Left renal cortex interstitium (tissue), 4 donors: ENCODE measurements at places on chromosomes 4 and X.

DNA sequence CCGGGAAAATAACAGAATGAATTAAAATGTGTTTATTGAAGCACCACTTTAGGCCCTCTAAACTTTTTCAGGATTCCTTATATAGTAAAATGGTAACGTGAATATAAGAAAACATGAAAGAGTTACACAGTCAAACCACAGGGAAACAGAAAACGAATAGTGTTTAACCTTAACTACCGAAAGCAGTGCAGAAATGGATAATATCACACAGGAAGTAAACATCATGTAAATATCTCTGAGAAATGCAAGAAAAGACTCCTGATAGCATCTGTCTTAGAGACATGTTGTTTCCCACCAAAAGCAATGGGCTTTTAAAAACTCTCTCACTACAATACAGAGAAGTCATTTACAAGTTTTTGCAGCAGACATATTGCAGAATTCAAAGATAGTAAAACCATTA lies 323.9 kb upstream of the CXXC4 start:
- no peak for DNase-seq

DNA sequence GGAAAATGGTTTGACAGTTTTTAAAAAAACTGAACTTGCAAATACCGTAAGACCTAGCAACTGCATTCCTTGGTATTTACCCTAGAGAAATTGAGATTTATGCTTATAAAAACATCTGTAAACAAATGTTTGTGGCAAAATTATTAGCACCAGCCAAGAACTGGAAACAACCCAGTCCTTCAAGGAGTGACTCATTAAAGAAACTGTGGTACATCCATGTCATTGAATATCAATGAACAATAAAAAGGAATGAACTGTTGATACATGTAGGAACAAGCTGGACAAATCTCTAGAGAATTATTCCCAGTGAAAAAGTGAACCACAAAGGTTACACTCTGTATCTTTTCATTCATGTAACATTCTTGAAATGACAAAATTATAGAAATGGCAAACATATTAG lies 240.2 kb upstream of the ADAMTS3 start:
- no peak for DNase-seq

DNA sequence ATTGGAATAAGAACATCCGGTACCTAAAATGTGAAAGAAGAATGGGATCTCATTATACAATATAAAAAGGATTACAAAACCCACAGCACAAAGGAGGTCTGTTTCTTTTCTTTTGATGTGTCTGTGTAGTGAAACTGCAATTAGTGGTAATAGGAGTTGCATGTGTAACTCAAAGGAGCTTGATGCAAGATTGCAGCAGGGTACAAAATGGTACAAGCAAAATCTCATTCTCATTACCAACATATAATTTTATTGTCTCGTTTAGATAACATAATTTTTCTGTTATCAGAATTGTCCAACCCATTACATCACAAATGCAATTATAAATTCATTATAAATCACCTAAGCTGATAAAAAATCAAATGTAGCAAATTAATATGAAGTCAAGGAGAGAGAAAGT lies 47.1 kb upstream of the CCSER1 start:
- DNase-seq = no peak

- no peak for DNase-seq
Measured at GRCh38 chrX:97547877-97548578, 664.3 kb downstream of the RPA4 start.

DNA sequence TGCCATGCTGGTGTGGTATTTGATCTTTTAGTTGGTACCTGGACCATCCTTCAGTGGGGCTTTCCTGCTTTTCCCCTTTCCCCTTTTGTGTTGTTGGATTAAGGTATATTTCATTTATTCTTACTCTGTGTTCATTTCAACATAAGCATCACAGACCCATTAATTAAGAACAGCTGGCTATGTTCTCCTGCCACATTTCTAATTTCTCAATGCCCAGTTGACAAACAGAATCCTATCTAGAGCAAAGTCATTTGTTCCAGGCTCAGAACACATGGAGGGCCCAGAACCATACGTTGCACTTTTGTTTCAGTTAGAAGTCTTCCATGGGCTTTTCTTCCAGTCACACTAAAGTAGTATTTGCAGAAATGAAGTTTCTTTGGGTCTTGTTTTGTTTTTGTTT lies 46.1 kb upstream of the EOLA2 start:
- DNase-seq = no peak

- no peak for DNase-seq
Measured at GRCh38 chr4:94442251-94442650, 9.5 kb upstream of the PDLIM5 start.

DNA sequence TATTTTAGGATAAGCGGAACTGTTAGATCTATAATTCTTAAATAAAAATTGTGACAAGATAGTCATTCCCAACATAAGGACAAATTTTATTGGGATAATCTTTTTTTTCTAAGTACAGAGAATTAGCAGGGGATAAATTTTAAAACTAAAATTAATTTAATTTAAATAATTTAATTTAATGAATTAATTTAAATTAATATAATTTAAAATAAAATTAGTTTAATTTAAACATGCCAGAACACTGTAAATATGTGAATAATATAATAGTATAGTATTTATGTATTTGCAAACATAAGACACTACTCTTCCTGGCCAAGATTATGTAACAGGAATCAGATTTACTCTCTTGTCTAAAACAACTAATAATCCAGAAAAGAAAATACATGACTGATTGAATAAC lies 1055.9 kb downstream of the PDHA2 start:
- DNase-seq = no peak

DNA sequence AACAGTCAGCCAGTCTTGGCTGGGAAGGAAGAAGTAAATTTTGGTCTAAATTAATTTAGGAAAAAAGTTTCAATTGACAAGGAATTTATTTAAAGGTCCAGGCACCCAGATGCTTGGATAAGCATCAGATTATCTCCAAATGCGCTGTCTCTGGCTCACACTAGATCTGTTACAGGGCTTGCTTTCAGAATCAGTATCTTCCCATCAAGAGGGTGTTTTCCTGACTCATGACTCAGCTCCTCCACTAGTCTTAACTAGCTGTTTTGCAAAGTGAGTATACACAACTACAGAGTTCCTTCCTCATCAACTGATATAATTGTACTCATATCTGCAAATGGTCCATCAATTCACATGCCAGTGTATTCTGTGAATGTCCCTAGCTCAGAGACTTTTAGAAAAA lies 482.1 kb upstream of the CPEB2 start:
- no peak for DNase-seq

GRCh38 chr4:41146716-41147506 lies 67.4 kb downstream of the APBB2 start:
- DNase-seq = no peak

- no peak for DNase-seq
Measured at GRCh38 chr4:127352220-127353113, 280.3 kb upstream of the INTU start.

DNA sequence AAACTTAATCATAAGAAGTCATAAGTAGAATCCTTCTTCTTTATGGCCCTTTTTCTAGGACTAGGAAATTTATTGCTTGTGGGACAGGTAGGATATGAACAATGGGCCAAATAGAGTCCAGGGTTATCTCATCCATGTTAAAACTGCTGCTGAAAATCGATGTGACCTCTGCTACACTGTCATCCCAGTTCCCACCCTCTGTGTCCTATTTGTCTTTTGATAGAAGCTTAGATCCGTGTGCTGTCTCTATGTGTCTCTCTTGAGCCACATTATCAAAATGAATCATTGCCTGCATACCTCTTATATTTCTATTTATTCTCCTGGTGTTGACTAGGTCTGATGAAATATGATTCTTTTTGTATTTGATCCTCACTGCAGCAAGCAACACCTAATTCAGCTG lies 661.4 kb downstream of the DACH2 start:
- no peak for DNase-seq

DNA sequence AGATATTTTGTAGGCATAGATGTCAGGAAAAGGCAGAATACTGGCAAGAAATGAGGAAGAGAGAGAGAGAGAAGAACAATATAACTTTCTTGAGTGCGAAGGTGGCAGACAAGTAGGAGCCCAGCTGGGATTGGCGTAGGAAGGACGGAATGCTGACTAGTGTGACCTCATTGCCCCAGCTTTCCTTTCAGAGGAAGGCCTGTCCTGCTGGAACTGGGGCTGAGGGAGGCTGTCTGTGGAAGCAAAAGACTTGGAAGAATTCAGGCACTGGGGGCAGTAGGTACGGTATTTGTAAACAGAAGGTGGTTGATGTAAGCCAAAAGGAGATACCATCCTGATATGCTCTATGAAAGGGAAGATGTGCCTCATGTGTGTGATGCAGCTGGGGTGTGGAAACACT lies 818.4 kb downstream of the ADGRL3 start:
- DNase-seq = no peak

- no peak for DNase-seq
Measured at GRCh38 chr4:93217431-93217830, 611.1 kb upstream of the ATOH1 start.

- DNase-seq = no peak
Measured at GRCh38 chr4:150314031-150314430, 235.8 kb downstream of the DCLK2 start.

GRCh38 chr4:39178706-39179105 lies 3.6 kb upstream of the WDR19 start:
- DNase-seq = no peak

DNA sequence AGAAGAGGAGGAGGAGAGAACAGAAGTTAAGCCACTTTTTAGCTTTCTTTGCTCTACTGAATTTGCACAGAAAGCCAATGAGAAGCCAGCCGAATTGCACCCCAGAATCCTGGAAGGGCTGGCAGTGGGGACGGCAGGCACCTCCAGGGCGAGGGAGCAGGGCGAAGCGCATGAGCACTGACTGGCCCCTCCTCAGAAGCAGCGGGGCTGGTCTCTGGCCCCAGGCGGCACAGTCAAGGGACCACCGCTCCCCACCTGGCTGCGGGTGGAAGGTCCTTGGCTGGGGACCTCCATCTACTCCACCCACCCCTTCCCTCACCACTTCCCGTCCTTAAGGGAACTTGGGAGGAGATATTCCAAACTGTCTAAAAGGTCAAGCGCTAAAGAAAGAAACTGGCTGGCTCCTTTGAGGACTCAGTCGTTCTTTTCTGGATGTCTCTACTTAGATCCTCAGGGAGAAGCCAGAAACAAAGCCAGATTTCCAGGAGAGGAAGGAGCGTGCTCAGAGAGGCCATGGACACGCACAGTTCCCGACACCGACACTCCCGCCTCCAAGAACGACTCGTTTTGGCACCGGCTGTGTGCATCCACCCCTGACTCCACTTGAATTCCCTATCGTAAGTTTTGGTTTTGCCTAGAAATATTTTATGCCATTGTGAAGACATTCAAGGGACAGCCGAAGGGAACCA lies 59.5 kb upstream of the CRMP1 start:
- no peak for DNase-seq

DNA sequence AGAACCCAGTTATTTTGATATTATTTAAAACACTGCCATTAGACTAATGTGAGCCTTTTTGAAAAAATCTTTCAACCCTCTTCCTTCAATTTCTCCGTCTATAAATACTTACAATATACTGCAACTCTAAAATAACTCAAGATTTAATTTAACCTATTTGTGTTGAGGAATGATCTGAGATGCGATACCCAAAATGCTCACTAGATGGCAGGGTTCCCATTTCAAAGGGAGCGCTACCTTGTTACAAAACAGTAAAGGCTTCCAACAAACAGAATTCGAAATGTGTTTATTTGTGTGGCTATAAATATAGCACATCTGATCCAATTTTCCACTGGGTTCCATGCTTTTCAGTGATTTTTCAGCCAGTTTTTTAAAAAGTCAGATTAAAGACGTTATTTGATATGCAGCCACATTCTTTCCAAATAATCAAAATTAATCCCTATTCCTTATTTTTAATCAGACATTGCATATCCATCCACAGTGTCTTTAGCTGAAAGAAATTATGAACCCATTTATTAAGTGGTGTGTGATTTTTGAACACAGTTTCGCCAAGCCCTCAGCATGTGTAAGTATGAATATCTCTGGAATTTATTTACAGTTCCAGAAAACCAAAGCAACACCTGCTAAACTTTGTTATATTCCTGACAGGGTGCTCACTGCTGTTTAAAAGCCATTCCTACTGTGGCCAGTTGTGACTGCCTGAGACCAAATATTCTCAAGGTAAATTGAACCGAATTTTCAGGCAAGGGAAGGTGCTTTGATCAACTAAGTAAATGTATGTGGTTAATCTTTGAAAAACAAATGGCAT lies 668.0 kb upstream of the LCORL start:
- peak; percentile 74 for DNase-seq

DNA sequence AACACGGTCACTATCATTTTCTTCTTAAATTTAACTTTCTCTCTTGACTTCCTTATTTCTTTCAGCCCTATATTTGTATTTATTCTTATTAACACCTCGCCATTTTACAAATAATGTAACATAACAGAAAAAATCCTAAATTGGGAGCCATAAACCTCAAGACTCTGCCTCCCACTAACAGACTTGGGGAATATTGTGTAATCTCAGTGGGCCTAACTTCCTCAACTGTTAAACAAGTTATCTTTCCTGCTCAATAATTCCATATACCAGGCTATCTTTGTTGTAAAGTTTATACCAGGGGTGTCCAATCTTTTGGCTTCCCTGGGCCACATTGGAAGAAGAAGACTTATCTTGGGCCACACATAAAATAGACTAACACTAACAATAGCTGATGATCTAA lies 26.2 kb downstream of the PRSS12 start:
- DNase-seq = no peak

GRCh38 chr4:11635342-11635741 lies 206.6 kb upstream of the HS3ST1 start:
- no peak for DNase-seq

DNA sequence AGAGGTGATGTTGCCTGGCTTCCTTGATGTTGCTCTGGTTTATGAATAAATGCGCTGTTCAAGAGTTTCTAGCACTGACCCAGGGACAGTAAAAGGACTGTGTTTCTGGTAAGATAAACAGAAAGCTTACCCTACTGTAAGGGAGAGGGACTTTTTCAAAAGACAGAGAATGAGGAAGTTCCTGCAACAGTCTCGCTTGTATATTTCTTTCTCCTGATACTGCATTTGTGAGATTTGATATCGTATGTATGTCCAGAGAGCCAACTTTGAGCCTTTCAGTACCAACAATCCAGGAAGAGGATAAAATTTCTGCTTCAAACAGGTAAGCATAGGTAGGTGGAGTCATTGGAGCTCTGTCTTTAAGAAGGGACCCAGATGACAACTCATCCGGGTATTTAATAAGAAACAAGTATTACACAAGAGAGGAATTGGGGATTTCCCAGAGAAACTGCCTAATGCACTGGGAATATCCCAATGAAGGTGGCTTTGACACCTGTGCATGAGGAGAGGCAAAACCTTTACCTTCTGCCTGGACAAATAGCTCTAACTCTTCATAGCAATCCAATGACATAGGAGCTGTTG lies 773 bp downstream of the DAPP1 start:
- DNase-seq = no peak

GRCh38 chr4:168847771-168848502 lies 162.1 kb downstream of the CBR4 start:
- DNase-seq = no peak

DNA sequence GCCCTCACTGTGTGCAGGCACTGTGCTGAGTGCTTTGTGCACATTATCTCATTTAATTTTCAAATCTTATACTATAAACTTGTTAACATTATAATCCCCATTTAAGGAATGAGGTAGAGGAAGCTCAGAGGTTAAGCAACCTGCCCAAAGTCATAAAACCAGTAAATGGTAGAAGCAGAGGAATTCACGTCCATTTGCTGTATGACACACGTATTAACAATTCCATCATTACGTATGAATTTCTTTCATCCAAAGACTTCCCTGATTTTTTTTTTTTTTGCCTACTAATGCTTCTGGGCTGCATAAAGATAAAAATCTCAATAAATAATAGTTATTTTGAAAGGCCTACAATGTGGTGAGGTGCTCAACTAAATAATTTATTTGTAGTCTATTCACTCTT lies 64.5 kb upstream of the H2AZ1 start:
- no peak for DNase-seq
